Breast epithelium (tissue), 4 donors: ENCODE measurements at places on chromosomes 6 and 20. TPM values are rescaled to one million over a fixed set of nuclear protein-coding genes. Genes with fewer than 3 reads are reported as not detected.

DNA sequence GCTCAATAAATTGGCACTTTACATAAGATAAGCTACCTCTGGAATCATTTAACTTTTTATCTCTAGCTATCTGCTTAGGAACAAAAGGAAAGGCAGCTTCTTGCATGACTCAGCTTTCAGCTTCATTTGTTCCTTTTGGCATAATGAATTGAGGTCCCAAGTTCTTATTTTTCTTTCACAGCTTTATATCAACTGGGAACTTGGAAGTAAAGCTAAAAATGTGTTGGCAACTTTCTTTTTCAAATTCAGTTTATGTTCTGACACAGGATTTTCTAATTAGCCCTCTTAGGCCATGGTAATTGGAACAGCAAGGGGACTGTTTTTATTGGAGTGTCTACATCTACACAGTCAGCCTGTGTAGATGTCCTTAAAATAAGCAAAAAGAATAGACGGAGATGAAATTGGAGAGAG is 55.2 kb upstream of the MRAP2 start:
- DNase-seq = no peak

Gene ECT2L
- total RNA-seq = 0.33 TPM

Gene C6orf132
- total RNA-seq = 4.2 TPM

DNA sequence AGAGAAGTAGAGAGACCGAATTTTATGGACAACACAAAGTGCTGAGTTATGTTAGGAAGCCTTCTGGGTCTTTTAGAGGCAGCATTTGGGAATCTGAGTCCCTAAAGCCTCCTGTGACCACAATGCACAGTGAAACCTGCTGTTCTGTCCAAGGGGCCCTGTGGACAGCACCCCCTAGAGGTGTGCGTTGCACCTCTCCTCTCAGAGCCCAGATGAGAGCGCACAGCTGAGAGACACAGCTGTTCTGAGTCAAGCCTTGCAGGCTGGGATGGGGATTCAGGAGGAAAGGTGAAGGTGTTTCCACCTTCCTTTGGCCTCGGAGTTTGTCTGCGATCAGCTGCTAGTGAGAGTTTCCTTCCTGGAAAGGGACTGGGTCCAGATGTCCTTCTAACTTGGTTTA is 13.0 kb downstream of the PCK1 start:
- DNase-seq = no peak

DNA sequence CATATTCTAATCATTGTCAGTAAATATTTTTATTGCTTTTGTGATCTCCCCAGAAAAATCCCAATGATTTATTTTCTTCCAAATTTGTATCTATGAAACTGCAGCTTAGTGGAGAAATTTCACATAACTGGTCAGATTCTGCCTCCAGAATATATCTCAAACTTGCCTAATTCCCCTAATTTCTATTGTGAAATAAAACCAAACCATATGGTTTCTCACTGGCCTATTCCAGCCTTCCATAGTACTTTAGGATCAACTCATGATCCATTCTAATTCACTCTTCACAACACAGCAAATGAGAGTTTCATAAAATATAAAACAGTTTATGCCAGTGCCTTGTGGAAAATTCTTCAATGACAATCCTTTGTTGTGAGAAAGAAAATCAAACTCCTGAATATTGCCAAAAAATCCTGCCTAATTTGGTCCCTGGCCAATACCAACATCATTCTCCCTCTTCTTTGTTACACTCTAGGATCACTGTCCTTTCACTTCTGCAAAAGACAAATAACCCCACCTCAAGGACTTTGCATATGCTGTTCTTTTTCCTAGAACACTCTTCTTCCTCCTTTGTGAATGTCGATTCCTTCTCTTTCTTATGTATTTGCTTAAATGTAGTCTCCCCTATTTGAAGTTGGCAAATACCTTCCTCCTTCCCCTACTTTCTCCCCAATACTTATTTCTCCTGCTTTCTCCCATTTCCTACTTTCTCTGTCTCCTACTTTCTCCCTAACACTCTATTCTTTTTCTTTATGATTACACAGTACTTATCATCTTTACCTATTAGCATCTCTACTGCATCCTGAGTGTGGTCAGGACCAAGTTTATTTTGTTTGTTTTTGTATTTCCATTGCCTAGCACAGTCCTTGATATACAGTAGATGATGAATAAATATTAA is 587.5 kb downstream of the RFPL4B start:
- DNase-seq = no peak

Gene UNC5CL
- 2.0 TPM for total RNA-seq

- no peak for DNase-seq
Measured at GRCh38 chr6:45417436-45417835, 39.7 kb upstream of the SUPT3H start.

Gene DPPA5
- not detected for total RNA-seq

DNA sequence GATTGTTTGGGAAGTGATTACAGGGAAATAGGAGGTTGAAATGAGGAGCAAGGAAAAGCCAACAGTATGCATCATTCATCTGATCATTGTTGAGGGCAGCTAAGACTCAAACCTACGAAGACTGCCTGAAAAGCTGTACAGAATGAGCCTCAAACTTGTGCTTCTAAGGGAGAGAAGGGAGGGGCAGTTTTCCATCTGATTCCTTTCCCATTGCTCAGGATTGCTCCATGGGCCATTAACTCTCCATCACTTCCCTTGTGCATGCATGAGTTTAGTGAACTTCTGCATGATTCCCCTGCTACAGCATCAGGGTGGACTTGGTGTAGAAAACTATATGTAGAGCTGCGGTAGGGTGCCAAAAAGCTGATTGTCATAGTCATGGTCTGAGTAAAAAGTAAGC is 742.7 kb upstream of the SLC35B3 start:
- no peak for DNase-seq

DNA sequence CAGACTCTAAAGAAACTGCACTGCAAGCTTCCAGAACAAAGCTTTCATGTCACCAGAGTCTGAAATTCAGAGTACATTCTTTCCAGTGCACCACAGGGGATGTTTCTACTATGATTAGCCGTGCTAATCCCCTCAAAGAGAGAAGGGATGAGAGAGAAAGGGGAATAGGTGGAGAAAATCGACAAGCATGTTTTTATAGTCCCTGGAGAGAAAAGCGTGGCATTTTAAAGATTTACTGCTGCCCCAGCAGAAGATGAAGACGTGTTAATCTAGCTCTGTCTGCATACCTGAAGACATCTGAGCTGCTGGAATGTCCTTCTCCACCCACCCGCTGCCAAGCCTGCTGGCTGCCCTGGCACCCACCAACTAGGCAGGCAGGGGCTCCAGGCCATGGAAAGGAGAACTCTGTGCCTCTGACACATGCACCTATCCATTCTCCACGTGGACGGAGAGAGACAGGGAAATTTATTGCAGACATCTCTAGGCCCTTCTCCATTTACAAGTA is 4.1 kb downstream of the MYLK4 start:
- no peak for DNase-seq

GRCh38 chr6:99559057-99559456 is 9.4 kb downstream of the CCNC start:
- DNase-seq = no peak

DNA sequence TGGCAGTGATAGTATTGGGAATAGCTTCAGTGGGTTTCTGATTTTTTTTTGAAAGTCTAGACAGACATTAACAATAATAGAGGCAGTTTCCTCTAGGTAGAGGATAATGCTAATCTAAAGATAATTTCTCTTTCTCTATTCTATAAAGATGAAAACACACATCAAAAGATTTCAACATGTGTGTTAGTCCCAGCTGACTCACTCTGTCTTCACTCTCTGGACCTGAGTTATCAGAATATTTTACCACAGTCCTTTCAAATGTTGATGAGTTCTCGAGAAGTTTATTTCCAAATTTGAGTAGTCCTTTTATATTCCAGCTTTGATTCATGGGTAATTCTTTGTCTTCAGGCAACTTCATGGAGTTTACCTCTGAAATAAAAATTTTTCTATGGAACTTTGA is 17.1 kb downstream of the RPRD1B start:
- DNase-seq = no peak

DNA sequence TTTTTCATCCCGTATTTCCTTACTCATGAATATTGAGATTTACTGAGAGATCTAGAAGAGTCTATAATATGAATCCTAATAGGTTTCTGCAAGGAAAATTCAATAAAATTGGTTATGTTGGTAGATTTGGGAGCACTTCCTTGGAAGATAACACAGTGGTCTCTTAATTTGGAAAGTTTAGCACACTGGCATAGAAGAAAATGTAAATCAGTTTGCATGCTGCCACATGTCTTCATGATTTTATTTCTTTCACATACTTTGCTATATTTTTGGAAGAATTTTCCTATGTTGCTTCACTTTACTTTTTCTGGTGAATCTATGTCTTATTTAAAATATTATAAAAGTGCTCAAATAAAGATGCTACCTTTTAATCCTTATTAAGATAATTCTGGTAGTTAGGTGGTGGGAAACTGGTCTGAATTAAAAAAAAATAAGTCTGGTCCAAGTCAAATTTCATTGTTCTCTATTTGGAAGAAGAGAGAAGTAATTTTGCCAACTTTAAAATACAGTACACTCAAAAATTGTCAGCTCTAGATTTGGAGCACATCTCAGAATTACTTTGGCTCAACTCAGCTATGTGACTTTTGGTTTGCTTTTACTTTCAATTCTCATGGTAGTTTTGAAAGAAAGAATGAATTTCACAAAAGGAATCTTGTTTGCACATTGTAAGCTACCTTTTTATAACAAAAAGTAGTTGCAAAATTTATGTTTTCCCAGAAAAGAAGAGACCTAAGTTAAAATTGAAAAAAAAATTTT is 197.3 kb downstream of the CENPW start:
- no peak for DNase-seq

- no peak for DNase-seq
Measured at GRCh38 chr20:47351643-47352331, 4.7 kb downstream of the ZMYND8 start.

GRCh38 chr6:122736163-122736562 is 43.4 kb upstream of the FABP7 start:
- DNase-seq = no peak

- no peak for DNase-seq
Measured at GRCh38 chr6:25329161-25329817, 50.1 kb downstream of the CARMIL1 start.

DNA sequence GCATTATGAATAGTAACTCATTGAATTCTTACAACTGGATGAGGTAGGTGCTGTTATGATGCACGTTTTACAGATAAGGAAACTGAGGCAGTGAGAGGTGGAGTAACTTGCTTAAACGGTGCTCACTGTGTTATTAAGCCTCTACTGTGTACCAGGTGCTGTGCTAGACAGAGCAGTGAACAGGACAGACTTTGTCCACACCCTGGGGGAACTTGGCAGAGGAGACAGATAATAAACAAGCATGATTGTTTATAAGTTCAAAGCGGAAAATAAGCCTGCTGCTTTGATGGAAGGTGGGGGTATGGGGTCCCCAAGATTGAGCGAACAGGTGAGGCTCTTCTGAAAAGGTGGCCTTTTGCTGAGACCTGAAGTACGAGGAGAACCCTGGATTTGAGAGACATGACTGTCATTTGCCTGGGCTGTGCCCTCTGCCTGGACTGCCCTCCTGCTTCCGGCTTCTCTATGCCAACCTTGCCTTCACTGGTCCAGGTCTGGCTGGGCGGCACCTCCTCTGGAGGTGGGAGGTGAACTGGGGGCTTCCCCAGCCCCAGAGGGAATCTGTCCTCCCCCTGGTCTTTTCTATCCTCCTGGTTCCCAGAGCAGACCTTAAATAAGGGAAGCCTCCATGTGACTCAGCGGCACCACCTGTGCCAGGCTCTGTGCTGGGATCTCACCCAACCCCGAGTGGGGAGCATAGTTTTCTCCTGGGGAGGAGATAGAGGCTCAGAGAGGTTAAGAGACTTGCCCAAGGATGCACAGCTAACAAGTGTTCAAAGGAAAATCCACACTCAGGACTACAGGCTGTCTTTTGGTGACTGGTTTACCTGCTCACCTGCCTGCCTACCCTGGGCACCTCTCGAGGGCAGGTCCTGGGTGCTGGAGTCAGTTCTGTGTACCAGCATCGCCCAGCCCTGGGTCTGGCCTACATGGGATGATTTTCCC is 59.1 kb downstream of the CEBPB start:
- no peak for DNase-seq

DNA sequence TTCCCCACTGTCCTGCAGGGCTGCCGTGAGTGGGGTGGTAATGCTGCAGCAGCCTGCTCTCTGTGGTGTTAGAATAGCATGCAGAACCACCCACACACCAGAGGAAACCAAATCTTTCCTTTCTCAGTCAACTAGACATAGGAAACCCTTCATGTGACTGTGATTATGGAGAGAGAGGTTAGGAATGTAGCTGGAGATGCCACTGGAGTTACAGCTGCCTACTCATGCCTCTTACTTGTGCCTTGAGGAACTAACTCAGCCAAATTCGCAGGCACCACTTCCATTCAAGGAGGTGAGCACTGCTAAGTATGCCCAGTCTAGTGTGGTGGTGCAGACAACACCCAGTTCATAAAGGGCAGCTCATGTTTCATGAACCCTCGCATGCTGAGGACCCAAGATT is 27.4 kb downstream of the MUC22 start:
- no peak for DNase-seq

DNA sequence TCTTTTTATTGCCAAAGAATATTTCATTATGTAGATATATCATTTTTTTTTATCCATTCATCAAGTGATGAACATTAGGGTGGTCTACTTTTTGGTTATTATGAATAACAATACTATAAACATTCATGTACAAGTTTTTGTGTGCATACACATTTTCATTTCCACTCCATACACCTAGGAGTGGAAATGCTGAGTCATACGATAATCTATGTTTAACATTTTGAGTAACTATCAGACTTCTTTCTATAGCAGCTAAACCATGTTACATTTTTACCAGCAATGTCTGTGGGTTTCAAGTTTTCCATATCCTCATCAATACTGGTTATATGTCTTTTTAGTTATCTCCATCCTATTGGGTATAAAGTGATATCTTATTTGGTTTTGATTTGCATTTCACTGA is 65.7 kb downstream of the PRSS35 start:
- DNase-seq = no peak

Gene MCCD1
- not detected for total RNA-seq

GRCh38 chr6:6927521-6928361 is 180.0 kb upstream of the RREB1 start:
- DNase-seq = no peak

Gene C20orf204
- total RNA-seq = 1.3 TPM

- DNase-seq = no peak
Measured at GRCh38 chr20:32535316-32535952, 49.7 kb downstream of the NOL4L start.

DNA sequence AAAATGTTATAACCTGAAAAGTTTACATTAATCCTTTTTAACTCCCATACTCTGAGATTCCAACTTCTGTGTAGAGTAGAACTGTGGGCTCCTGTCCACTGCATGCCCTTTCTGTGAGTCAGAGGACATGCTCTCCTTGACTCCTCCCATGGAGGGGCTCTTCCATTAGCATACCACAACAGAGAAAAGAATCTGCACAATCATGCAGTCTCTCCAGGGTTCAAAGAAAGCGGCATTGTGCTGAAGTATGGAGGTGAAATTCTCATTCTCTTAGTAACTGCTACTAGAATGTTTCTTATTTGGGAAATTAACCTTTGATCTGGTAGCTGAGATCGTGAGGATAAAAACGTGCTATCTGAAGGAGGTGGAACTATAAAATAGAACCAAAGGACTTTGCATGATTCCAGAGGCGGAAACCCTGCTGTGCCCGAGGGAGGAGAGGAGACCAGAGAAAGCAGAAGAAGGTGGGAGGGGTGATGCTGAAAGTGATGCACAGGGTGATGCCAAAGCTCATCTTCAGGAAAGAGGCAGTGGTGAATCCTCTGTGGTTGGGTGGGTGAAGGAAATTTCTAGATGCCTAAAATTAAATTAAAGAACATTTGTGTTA is 202.2 kb upstream of the PCSK2 start:
- DNase-seq = no peak

- no peak for DNase-seq
Measured at GRCh38 chr20:54167909-54168872, 5.6 kb downstream of the CYP24A1 start.

Gene LGSN
- not detected for total RNA-seq

Gene TPD52L2
- 75.1 TPM for total RNA-seq

- DNase-seq = no peak
Measured at GRCh38 chr20:25097498-25097897, 15.6 kb upstream of the VSX1 start.
